GM04503 (cell line): ENCODE measurements at places on chromosomes 7 and 10.

DNA sequence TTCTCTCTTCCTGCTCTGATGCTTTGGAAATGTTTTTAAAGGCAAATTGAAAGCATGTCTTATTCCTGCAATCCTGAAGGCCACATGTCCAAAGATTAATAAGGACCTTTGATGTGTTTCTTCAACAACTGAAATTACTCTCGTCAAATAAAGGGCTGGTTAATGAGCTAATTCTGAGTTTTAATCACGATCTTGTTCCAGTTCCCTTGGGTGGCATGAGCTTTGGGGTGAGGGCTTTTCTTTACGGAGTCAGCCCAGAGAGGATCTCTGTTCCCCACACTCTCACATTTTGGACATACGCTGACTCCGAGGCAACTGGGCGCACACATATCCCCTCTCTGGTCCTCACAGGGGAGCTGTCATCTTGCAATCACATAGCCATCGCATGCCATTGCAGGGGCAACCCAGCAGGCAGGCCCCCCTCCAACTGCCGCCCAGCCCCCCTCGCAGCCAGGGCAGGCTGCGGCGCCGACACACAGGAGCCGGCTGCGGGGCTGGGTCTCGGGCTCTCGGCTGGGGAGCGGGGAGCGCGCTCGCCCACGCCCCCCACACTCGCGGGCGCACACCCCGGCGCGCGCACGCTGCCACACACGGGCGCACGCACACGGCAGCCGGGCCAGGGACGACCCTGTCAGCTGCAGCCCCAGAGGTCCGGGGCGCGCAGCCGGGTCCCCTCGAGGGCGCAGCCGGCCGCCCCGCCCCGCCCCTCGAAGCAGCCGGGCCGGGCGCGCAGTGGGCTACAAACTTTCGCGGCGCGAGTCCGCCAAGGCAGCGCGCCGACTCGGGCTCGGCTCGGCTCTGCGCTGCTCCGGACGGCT lies at the start of gene GDF10:
Gene GDF10 (plus strand): TSS at position 587 of the 818 bp plus-strand sequence. CDS start 455 bp downstream, outside the sequence.
- DNase-seq = no peak

DNA sequence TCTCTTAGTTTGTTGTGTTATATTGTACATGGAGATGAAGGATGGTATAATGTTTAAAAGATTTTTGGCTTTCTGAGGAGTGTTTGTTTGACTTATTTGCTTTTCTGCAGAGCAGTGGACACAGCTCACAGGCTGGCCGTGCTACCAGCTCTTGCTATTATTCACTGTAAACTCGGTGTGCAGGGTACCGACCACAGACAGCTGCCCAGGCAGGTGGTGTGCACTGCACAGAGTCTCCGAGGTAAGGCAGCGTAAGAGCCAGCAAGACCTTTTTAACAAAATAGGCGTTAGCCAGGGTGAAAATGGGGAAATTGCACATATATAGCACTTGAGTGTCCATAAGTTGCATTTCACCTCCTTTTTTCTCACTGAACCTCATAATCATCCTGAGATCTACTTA lies 438.0 kb downstream of the CNTNAP2 start:
- no peak for DNase-seq

DNA sequence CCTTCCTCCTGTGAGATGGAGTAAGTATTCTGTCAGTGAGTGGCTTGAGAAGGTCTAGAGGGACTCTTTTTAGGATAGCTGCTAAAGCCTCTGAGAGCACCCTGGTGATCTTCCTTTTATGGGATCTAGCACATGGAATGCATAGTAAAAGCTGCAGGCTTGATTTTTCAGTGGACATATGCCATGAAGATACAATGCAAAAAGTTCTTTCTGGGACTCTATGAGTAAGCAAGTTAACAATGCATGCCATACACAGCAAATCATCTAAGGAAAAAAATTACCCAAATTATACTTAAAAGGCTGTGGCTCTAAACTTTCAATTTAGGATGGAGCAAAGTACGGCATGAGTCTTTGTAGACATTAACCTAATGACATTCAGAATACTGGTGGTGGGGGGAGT lies 154.5 kb downstream of the SGMS1 start:
- DNase-seq = peak; percentile 43

- no peak for DNase-seq
These were observed 521.6 kb upstream of the SORCS1 start for GRCh38 chr10:107686095-107686494.

DNA sequence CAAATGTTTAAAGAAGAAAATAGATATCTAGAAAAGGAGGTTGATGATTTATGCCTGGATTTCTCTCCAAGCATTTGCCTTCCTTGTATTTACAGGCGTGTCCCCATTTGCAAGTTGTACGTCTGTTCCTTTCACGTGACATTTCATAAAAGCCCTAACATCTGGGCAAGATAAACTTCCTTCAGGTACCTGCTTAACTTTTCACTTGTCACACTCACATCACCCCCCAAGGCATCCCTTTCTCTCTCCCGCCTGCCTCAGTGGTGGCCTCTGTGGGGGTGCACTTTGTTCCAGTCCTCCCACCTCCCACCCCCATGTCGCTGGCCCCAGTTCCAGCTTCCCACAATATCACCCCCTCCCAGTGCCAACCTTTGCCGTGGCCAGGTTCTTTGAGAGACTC lies 6.7 kb downstream of the TWIST1 start:
- no peak for DNase-seq

DNA sequence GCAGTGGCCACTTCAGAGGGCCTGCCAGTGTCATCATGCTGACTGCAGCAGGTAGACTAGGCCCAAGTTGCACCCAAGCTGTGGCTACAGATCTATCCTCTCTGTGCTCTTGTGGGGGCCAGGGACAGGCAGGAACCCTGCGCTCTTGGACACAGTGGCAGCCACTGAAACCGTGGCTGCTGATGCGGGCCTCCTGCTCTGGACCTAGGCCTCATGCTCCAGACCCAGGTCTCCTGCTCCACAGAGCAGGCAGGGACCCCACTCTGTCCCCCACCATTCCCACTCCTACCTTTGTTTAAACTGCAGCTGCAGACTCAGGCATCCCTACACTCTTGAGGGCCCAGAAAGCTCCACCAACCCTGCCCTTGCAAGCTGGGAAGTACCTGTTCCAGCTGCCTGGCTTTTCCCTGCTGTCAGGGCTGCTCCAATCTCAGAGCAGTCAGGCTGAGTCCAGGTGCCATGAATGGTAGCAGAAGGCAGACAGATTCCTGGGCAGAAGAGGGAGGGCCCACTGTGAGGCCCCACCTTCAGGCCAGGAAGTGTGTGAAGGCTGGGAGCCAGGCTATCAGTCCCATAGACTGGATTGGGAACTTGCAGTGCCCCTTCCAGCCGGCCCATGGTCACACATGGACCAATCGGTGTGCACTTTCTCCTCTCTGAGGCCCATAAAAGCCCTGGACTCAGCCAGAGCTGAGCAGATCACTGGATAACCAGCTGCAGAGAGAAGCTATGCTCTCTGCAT lies 634.0 kb upstream of the SEMA3D start:
- DNase-seq = no peak

DNA sequence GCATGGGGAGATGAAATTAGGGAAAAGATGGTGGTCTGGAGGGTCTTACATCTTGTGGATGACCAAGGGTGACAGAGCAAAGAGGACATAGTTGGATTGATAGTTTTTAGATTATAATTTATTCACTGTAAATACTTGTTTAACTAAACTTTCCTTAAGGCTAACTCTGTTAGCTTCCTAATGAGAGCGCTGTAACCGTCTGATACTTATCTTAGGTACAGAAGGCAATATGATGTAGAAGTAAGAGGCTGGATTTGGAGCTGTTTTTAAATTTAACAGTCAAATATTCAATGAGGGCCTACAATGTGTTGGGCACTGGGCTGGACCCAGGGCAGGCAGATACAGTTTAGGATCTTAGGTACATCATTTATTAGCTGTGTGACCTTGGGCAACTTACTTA lies 36.0 kb downstream of the PRKAR2B start:
- no peak for DNase-seq

GRCh38 chr10:20976390-20976789 lies 79.3 kb upstream of the NEBL start:
- DNase-seq = no peak

DNA sequence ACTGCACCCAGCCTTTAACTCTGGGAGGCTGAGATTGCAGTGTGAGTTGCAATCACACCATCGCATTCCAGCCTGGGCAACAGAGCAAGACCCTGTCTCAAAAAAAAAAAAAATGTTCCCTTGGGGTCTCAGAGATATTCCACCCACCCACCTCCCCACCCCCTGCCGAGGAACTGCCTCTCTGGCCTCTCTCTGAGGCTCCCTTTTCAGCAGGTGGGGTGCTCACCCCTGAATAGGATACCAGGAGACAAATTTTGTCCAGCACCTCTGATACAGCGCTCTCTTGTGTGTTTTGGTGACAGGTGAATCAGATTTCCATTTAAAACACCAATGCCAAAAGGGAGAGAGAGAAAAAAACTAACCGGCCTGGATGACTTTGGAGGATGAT lies 92.6 kb upstream of the KIF5B start:
- DNase-seq = no peak

DNA sequence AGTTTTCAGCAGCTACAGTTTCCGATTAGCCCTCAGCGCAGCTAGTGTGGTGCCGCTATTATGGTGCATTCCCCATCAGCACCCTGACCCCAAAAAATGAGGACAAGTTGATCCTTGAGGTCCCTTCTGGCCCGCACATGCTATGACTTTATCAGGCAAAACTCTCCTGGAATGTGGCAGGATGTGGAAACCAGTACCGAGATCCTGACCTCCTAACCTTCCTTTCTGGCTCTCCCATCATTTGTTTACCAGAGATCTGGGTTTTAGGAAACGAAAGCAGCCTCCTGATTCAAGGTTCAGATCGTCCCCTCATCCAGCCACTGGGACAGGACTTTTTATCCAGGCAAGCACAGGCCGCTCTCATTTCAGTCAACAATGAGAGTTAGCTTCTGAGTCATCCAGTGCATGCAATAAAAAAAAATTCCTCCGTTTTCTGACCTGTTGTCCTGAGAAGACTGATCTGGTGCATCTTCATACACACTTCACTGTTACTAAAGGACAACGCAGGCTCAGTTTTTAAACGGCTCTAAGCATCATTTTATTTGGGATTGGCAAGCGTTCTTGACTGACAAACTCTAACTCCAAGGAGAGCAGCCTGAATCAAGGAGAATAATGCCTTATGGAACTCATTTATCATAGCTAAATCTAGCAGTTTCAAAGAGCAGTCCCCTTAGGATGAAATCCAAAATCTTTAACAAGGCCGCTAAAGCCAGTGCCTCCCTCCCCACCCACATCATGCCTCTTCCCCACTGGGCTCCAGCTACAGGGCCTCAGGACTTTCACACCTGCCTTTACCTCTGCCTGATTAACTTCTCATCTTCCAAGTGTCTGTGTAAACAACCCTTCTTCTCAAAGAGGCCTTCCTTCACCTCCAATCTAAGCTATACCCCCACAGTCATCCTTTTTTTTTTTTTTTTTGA lies 17.1 kb downstream of the PDLIM1 start:
- DNase-seq = peak; percentile 93

DNA sequence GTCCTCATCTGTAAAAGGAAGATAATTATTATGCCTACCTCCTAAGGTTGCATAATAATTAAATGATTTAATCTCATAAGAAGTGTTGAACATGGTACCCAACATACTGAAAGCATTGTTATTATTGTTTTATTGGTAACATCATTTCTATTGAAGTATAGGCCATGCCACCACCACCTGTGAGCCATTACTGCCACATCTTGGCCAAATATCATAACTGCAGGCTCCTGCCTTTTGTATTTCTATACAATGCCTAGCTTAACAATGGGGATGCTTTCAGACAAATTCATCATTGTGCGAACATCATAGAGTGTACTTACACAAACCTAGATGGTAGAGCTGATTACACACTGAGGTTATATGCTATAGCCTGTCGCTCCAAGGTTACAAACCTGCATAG lies 61.1 kb upstream of the NPSR1 start:
- DNase-seq = no peak

- DNase-seq = peak; percentile 92
These were observed 29.4 kb downstream of the CHST15 start for GRCh38 chr10:124063750-124064603.

DNA sequence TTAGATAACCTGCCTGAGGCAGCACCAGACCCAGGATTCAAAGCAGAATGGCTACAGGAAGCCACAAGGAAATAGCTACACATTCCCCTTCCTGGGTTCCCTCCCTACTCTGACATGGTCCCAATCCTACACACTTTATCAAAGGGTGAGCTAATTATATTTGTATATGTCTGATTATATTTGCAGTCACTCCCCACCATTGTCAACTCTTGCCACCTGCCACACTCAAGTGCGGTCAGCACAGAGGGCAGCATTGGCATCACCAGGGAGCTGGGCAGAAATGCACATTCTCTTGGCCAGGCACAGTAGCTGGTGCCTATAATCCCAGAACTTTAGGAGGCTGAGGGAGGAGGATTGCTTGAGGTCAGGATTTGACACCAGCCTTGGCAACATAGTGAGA lies 114.1 kb upstream of the PDLIM1 start:
- no peak for DNase-seq

GRCh38 chr7:47525066-47525623 lies 56.8 kb downstream of the TNS3 start:
- no peak for DNase-seq

GRCh38 chr10:44949127-44949802 lies 10.3 kb upstream of the RASSF4 start:
- DNase-seq = no peak

DNA sequence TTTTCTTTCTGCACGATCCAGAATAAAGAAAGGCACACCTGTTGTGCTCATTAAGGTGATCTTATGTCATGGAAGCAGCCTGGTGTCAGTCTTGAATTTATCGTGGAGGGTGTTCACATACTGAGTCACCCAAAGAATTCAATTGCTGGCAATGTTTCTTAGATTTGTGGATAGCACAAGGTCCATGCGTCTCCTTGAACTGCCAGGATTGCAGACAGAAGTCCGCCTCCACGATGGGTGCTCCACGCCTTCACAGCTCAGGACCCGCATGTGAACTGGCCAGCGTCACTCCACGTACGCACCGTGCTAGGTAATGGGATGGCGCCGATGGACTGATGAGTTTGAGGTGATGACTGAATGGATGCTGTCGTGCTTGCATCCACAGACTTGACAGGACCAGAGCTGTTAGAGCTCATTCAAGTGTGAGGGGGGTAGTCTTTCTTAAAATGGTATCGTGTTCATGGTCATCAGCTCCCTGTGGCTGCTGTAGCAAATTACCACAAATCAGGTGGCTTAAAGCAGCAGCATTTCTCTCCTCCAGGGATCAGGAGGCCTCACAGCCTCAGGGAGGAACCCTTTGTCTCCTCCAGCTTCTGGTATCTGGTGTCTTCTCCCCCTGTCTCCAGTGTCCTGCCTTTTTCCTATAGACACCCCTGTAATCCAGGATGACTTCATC lies 65.4 kb upstream of the DNAJB6 start:
- no peak for DNase-seq

GRCh38 chr10:7763929-7764328 lies 23.9 kb downstream of the KIN start:
- DNase-seq = no peak
